RWPE1 (cell line): ENCODE measurements at places on chromosomes 6 and 20.

GRCh38 chr6:80357674-80358073 is 251.2 kb downstream of the BCKDHB start:
- DNase-seq: no peak

DNA sequence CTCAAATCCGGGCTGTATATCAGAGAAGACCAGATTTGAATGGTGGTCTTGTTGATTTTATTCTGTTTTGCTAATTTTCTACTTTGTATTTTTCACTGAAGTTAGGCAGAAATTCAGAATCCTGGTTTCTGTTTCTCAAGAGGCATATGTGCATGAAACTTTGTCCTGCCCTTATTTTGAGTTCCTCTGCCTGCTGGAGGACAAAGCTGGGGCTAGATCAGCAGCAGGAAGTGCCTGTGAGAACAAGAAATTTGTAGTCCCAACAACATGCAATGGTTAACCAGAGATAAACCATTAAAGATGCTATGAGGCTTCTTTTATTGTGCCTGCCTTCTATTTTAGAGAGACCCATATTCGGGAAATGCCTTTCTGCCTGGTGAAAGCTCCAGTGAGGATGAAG is 37.1 kb downstream of the BEND6 start:
- DNase-seq: no peak

DNA sequence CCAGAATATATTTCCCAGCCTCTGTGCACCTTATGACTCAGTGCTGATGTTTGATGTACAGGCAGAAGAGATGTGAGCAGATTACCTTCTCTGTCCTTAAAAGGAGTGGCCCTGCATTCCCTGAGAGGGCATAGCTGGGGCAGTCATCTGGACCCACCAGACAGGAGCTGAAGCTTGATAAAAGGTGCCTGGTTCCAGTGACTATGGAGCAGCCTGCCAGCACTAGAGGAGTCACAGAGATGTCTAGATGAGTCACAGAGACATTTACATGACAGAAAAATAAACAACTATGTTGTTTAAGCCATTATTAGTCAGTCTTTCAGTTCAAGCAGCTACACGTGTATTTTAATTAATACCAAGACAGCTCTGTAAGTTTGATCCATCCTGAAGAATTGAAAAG is 237.1 kb upstream of the MOCS1 start:
- DNase-seq: no peak

DNA sequence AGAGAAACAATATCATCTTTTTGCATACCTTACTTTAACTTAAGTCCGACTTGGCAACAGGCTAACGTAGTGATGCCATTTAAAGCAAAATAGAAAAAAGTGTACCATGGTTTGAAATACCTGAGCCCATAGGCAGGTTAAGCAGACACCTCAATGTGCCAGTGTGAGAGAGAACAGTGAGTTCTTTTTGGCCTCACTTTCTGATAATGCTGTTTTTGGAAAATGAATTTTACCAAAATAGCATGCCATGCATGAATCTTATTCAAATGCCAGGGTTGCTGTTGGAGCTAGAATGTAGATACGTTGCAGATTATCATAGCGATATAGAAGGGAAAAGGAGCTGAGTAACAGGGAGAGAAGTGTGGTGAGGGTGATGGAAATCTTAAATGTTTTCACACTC is 170.2 kb downstream of the OTOR start:
- no peak for DNase-seq

GRCh38 chr6:56314683-56315523 is 67.5 kb upstream of the COL21A1 start:
- DNase-seq: peak; percentile 42

DNA sequence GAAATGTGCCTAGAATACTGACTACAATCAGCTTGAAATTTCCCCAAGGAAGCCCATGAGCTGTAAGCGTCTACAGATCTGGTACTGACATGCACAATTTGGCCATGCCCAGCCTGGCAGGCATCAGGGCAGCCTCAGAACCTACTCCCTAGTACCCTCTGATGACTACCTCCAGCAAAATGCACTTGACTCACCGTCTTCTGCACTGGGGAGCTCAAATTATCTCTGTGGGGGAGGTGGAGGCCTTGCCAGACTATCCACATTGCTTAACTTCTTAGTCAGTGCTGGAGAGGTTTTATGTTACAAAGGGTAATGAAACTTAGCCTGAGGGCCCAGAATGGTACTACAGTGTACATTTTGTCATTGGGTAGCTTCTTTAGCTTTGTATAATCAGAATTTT is 126.0 kb upstream of the ADGRF1 start:
- peak; percentile 94 for DNase-seq

GRCh38 chr6:73264446-73264845 is 1.4 kb upstream of the KHDC1 start:
- peak; percentile 94 for DNase-seq

GRCh38 chr6:99364026-99364425 is 14.6 kb upstream of the FAXC start:
- no peak for DNase-seq

DNA sequence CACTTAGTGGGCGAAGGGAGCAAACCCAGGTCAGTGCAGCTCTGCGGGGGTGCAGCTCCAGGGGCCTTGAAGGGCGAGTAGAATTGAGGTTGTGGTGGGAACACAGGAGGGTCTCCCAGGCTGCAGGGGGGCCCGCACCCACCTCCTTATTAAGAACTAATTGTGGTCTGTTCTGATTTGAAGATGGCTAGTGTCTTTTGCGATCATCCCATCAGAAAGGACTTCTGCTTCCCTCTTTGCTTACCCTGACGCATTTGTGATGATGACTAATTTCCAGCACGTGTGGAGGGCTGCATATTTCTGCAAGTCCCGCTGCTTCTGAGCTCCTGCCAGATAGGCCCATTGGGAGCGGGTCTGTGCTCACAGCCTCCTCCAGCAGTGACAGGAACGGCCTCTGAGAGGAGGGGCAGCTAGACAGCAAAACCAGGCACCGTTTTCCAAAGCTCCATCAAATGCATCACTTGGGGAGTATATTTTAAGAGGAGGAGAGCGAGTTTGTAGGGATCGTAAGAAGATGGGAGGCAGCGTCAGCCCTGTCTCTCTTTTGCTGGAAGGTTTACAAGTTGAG is 268.9 kb downstream of the CDH4 start:
- DNase-seq: peak; percentile 37

DNA sequence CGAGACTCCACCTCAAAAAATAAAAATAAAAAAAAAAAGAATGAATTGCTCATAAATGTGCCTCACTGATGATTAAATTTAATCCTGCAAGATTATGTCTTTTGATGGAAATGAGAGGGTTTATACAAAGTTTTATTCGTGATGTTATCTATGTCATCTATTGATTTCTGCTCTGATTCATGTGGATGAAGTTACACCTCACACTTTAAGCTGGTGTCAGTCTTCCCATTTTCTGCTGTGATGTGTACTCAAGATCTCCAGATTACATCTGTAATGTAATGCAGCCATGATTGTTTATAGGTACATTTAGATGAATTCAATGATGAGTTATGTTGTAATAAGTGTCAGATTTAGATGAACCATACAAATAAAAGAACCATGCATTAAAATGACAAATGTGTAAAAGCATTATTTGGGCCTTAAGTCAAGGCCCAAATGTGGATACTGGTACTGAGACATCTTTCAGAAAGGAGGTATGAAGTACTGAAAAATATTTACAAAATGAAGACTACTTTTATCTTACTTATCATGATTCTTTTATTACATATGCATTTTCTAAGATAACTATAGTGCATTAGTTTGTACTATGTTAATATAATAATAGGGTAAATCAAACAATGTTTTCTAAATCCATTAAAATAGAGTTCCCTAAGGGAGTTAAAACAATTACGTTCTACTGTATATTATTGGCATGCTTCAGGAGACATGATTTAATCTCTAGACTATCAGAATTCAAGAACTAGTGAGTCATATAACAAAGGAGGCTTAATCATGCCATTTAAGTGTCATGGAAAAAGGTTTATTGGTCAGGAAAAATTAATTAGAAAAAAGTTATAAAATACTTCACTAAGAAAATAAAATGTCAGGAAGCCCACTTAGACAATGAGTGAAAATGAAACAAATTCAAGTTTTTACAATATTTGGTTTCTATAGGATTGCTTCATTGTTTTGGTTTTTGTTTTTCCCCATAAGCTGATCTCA is 34.5 kb downstream of the HCRTR2 start:
- DNase-seq: peak; percentile 13

DNA sequence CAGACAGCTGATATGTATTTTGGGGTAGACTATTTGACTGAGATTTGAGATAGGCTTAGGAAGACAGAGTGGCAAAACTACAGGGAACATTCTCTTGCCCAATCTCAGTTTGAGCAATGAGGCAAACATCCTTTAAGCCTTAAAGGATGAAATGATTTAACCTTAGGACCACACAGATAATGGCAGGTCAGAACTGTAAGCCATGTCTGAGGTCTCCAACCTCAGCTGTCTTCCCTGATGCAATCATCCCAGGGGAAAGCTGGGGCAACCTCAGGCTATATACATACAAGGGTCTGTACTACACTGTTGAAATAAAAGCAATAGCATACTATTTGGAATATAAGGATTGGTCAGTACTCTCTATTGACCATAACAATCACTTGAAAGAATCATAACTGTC is 83.8 kb upstream of the NUP153 start:
- no peak for DNase-seq

DNA sequence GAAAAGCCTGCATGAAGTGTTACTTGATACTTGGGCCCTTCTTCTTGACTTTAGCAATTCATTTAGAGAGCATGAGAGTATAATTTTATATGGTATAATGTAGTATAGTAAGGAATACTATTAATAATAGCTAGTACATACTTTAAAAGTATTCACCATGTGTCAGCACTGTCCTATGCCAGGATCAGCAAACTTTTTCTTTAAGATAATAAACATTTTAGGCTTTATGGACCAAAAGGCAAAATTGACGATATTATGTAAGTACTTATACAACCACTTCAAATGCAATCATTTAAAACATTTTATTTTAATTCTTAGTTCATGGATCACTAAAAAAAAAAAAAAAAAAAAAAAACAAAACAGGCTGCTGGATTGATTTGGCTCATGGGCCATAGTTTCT is 163.9 kb downstream of the IBTK start:
- no peak for DNase-seq

- DNase-seq: no peak
These were observed 254.4 kb downstream of the KCNQ5 start for GRCh38 chr6:72876256-72876655.

DNA sequence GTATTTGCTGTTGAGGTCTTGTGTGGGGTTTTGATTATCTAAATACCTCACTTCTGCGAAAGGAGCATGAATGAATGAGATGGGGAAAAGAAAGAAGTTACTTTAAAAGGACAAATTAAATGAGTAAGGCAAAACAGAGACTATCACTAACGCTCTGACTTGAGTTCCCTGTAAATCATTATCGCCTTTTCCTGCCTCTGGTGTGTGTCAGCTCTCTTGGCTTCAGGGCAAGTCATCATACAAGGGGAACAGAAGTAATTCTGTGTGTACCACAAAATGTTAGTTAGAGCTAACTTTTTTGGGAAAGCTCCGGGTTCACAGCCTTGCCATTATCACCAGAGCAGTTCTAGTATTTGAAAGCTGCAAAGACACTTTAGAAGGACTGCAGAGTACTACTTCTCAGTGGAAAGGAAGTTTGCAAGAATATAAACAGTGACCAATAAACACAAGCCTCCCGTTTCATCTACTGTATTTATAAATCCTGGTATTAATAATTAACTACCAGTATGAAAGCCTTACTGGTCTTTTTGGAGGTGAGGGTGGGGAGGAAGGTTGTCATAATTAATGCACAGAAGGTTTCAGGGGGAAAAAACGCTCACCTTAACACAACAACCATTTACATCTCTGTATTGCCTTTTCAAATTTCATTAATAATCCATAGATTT is 1.2 kb downstream of the DZANK1 start:
- DNase-seq: no peak

DNA sequence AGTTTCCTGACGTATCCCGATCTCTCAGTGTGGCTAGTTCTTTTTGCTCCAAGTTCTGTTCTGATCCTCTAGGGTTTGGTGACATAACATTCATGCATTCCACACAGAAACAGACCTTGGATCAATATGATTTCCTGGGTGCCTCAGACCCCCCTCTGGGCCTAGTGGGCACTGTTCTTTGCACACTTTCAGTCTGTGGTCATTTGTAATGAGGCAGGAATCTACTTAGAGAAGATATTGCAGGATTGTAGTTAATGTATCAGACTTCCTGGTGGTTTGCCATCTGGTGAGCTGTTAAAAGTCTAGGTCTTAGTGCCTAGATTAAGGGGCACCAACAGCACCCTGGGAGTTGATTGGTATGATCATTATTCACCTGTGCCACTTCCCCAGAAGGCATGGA is 7.5 kb downstream of the BEND6 start:
- DNase-seq: no peak

GRCh38 chr20:44068316-44069201 is 118.4 kb downstream of the JPH2 start:
- no peak for DNase-seq

- DNase-seq: no peak
These were observed 263.4 kb downstream of the RIMS1 start for GRCh38 chr6:72149715-72150114.

DNA sequence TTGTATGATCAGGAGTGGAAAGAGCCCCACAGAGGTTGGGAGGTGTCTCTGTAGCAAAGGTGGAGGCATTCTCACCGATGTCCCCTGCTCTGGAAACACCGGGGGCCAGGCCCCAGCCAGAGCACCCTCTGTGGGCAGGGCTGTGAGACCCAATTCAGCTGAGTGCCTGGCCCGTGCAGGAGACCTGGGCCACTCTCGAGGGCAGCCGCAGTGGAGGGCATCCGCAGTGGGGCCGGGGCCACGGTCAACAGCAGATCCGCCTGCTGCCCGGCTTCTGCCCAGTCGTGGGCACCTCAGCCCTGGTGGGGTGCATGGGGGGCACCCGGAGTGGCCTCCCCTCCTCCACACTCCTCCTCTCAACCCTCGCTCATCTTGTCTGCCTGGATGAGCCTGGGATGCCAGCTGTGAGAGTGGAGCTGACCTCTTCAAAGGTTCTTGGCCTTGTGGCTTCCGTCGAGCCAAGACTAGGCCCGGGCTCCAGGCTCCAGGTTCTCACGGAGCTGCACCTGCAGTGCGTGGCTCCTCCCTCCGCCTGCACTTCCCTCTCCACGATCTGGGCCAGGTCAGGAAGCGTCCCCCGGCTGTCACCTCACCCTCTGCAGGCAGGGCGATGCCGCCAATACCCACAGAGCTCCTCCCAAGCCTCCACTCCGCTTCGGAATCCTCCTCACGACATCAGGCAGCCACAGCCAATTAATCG is 134.8 kb downstream of the TAF4 start:
- no peak for DNase-seq
